ENCODE measurements at places on chromosomes 7 and 10.

GRCh38 chr10:129032372-129033313, 434.4 kb upstream of the MGMT start:
- no peak for DNase-seq

DNA sequence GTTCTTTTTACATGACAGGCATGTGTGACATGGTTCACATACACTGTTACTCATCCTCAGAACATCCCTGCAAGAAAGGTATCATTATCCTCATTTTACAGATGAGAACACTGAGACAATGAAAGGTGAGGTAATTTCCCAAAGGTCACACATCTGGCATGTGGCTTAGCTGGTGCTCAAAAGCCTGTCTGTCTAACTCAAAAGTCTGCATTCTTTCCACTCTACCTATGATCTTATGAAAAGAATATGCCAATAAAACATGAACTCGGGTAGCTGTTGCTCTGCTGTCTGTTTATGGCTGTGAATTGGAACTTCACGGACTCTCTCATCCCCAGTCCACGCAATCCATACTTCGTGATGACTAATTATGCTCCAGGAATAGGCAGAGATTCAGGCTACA, 79.0 kb upstream of the ODAD2 start:
- no peak for DNase-seq

- no peak for DNase-seq
These were observed 217.3 kb downstream of the SNX10 start for GRCh38 chr7:26508917-26509316.

GRCh38 chr7:24036033-24036412, 248.0 kb upstream of the NPY start:
- no peak for DNase-seq

- no peak for DNase-seq
These were observed 162.3 kb downstream of the CAMK1D start for GRCh38 chr10:12511651-12512050.

GRCh38 chr7:122302761-122303530, 1.6 kb downstream of the FEZF1 start:
- DNase-seq, result no peak

DNA sequence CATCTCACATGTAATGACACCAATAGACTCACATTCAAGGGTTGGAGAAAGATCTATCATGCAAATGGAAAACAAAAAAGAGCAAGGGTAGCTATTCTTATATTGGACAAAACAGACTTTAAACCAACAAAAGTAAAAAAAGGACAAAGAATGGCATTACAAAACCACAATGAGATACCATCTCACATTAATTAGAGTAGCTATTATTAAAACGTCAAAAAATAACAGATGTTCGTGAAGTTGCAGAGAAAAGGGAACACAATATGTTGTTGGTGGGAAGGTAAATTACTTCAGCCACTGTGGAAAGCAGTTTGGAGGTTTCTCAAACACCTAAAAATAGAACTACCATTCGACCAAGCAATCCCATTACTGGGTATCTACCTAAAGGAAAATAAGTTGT, 197.0 kb downstream of the SNX13 start:
- no peak for DNase-seq

DNA sequence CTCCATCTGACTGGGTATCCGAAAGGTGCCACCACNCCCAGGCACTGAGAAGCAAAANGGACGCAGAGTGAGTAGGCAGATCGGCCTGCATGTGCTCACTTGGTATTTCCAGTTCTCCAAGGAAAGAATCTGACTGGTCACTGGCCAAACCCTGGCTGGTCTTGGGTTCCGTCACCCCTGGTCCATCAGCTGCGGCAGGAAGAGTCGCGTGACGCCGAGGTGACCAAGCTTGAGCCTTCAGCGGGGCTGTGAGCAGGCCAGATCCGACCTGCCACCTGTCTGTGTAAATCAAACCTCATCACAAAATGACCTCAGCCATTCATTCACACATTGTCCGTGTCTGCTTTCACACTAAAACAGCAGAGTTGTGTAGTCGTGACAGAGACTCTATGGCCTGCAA, 28.8 kb upstream of the CHST15 start:
- no peak for DNase-seq

- no peak for DNase-seq
These were observed 9.9 kb downstream of the IQCE start for GRCh38 chr7:2568521-2569223.

GRCh38 chr10:43884501-43885105, 235.9 kb upstream of the ZNF32 start:
- no peak for DNase-seq

- no peak for DNase-seq
These were observed 23.6 kb downstream of the IFIT3 start for GRCh38 chr10:89351412-89351779.

DNA sequence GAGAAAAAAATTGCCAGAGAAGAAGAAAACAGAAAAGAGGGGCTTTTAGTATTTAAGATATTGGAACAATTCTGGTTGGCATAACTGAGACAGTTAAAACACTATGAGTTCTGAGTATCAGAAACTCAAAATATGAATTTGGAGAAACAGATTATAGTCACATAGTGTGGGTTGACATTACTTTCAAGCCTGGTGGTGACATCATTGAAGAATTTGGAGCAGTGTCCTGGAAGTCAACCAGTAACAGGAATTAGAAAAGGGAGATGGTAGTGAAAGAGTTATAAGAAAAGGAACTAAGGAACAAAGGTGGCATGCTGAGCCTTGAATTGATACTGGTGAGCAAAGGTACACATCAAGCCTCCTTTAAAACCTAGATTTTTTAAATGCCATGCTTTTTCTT, 88.2 kb downstream of the ZNF438 start:
- DNase-seq, result no peak

- no peak for DNase-seq
These were observed 93.1 kb upstream of the IKZF1 start for GRCh38 chr7:50211130-50212015.

GRCh38 chr7:151119055-151119415, 32.8 kb downstream of the AGAP3 start:
- DNase-seq, result no peak

- no peak for DNase-seq
These were observed 12.2 kb downstream of the GSAP start for GRCh38 chr7:77403957-77404356.

- DNase-seq, result no peak
These were observed 39.6 kb downstream of the ASAH2 start for GRCh38 chr10:50211670-50212069.

GRCh38 chr10:683448-684071, 5.9 kb downstream of the DIP2C start:
- no peak for DNase-seq

DNA sequence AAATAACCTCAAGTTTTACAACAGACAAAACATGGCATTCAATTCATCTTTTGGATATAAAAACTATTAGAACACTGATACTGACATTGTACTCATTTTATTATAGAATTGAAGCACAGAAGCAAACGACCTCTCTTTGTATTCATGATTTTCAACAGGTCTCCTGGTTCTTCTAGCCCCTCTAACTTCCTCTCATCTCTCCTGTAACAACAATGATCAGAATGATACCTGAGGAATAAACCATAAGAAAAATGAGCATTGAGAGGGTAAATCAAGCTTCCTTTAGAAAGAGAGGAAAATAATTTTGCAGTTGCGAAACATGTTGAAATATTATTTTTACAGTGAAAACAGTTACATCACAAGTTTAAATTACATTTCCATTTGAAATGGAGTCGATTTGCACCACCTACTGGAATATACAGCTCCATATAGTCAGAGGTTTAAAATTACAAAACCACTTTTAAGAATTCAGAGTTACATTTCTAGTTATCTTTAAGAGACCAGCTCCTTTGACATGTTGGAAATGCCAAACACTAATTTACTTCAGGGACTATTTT, 17.5 kb upstream of the TEX36 start:
- no peak for DNase-seq

DNA sequence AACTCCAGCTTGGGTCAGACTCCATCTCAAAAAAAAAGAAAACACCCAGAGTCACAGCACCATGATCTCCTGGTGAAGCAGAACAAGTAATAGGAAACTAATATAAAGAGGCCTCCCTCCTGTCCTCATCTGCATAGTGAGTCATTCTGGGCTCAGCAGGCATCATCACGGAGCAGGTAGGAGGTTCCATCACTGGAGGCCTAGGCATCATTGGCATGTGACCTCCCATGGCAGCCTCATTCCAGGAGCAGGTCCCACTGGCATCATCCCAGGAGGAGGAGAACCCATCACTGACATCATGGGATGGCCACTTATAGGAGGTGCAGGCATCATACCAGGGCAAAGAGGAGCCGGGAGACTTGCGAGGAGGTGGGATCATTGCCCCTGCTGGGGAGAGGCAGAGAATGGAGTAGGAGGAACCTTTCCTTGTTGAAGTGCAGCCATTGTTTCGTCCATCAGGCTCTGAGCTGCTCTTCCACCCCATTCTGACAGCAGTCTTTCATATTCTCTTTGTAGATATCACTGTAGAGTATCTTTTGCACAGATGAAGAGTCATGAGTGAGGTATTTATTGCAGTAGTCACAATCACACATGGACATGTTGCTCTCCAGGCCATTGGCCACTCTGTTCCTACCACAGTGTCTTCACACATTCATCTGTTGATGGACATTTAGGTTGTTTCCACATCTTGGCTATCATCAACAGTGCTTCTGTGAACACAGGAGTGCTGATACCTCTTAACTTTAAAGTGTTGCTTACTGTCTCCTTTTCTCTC, 73.8 kb downstream of the OSBPL3 start:
- DNase-seq, result no peak

GRCh38 chr10:101972761-101973160, 83.2 kb downstream of the ARMH3 start:
- no peak for DNase-seq

- no peak for DNase-seq
These were observed 96.5 kb upstream of the NPS start for GRCh38 chr10:127452568-127452967.

DNA sequence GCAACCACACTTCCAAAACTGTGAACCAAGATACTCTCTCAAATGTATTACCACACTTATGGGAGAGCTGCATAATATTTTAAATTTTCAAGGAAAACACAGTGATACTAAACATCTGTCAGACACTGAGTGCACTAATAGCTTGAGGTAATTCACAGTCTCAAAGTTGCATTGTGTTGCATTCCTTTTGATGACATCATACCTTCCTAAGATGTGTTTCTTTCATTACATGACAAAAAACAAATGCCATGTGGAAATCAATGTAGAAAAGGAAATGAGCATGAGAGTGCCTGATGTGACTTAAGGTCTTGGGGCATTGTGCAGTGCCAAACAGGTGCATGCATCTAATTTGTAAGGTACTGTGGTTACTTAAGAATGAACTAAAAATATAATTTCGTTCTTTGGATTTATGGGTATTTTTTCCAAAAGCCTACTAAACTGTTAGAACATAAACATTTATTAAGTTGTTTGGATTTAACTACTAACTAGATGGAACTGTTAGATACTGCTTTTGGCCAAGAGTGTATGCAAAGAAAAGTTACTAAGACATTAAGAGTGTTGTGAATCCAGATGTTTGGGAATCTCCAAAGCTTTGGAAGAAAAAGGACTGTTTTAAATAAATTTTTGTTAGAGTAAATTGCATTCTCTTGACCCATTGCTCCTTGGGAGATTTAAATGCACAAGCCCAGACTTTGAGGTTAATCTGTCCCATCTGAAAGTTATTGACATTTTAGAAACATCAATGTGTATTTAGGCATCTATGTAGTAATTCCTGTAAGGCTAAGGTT, 496.2 kb upstream of the SEMA3D start:
- no peak for DNase-seq

DNA sequence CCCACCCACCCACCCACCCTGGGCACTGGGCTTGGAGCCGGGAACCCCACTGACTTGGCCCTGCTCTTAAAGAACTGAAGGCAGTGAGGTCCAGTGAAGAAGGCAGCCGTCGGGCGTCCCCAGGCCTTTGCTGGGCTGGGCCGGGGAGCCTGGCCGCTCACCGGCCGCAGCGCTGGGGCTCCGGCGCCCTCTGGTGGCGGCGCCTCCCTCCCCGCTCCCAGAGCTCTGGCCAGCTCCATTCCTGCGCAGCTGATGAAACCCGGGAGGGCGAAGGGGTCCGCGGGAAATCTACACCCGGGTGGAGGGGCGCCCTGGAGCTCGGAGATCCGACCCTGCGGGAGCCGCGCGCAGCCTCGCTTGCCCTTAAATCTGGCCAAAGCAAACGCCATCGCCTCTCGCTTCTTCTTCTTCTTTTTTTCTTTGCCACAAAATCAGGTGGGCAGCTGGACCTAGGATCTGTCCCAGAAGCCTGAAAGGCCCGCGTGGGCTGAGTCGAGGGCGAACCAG, 1.7 kb upstream of the CXCL12 start:
- DNase-seq, result peak; percentile 64

DNA sequence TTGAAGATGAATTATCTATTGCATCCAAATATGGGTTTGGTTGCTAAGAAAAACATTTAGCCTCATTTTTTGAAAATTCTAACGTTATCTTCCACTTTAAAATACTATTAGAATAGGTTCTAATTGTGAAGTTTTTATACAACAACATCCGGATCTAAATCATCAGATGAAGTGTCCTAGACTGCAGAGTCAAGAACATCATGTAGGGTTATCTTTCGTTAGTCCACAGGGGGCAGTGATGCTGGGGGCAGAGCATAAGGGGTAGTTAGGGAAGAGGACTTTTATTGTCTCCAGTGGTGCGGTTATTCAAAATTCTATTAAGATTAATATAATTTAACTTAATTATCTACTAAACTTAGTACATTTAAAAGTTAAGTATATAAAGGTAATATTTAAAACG, 990.6 kb upstream of the PHF14 start:
- DNase-seq, result no peak

DNA sequence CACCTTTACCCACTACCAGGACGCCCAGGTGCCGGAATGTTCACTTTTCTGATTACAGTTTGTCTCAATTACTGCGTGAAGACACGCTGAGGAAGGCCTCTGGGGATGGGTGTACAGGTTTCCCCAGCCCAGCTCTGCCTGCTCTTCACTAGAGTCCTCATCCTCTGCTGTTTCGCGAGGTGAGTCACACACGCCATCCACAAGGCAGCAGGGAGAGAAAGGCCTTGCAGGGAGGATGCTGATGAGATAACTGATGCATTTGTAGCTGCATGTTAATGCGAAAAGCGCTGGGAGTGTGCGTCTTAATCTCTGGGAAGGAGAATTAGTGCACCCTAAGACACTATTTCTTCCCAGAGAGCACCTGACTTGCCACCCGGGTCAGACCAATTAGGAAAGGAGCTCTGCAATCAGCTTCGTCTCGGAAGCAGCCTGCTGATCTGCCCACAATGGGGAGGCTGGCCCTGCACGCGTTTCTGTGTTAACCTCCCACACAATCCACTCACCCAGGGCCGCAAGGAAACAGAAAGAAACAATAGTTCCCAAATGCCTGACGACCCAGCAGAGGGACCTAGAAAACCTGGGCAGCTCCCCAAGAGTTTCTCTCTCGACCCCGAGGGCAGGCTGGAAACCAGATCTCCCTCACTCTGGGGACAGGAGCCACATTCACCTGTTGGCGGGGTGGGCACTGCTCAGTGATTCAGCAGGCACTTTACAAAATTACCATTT, 578.7 kb downstream of the GLRX3 start:
- no peak for DNase-seq
